Fibroblast of lung (primary cell): ENCODE measurements at places on chromosomes 4 and X. TPM values are rescaled to one million over a fixed set of nuclear protein-coding genes. Genes with fewer than 3 reads are reported as not detected.

DNA sequence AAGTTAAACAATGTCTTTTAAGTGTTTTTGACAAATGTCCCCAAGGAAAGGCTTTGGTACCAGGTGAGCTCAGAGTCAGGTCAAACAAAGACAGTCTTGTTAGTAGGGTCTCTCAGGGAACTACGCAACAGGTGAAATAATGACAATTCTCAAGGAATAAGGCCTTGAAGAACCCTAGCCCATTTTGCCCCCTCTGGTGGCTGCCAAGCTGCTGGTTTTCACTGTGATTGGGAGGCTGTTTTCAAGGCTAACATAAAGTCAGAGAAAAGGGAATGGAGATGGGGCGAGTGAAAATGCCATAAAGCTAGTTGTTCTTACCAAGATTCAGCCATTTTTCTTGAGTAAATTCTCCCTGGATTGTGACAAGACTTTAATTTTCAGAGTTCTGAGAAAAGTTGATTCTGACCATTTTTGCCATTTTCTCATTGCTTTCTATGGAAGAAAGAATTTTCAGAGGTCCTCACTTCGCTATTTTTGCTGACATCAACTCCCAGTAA is 58.7 kb downstream of the RWDD4 start:
- DNase-seq, result peak; percentile 39

Gene ANAPC4
- 23.4 and 27.1 TPM in 2 replicates for total RNA-seq

DNA sequence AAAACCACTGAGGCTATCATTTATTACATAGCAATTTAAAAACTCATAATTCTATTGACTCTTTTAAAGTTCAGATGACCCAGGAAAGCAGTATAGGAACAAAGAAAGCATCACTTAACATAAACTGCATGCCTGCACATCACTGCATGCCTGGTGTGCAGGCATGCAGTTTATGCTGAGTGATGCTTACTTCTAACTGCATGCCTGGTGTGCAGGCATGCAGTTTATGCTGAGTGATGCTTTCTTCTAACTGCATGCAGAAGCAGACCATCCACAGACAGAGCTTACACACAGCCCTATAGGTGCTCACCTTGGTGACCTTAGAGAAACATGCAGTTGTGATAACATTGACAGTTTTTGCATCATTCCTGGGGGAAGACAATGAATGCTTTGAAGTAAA is 17.0 kb downstream of the SDAD1 start:
- no peak for DNase-seq

Gene KIT
- total RNA-seq, result 0.50 and 0.51 TPM in 2 replicates

- DNase-seq, result no peak
These were observed 44.5 kb upstream of the ATXN3L start for GRCh38 chrX:13364230-13364857.

DNA sequence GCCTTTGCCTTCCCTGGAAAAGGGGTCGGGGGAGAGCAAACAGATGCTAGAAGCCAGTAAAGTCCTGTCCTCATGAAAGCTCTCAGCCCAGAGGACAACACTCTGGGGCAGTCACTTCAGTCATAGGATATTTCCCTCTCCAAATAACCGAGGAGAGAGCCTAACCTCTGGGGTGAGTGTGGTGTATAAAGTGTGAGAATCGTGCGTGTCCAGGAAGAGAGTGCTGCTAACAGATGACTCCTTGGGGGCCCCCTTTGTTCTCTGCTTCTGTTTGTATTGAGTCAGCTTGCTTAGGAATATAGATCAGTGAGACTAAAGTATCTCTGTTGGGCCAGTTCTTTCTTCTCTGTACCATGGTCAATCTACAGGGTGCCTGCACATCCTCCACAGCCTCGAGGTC is 247.2 kb downstream of the PALLD start:
- peak; percentile 44 for DNase-seq

Gene WDR13
- total RNA-seq, result 98.4 and 99.7 TPM in 2 replicates

GRCh38 chr4:24742773-24743172 is 52.6 kb upstream of the SOD3 start:
- no peak for DNase-seq

GRCh38 chrX:25860322-25860721 is 277.8 kb upstream of the MAGEB18 start:
- DNase-seq, result no peak

DNA sequence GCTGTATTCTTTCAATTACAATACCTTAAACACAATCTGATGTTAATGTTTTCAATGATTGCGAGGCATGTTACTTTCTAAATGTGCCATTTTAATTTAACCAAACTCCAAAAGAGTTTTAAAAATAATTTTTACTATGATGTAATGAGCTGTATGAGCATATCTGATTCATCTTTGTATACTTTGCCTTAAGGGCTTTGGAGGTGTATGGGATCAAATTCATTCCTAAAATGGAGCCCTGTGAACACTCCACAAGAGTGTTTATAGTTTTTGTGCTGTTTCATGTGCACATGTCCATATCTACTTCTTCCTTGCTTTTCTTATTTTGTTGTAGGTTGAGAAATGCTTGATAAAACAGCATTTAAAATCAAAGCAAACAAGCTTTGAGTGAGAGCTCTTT is 82.4 kb downstream of the ATP10D start:
- DNase-seq, result no peak

Gene RHOXF1
- total RNA-seq, result not detected in 2 replicates

GRCh38 chr4:13092702-13093101 is 391.4 kb downstream of the RAB28 start:
- peak; percentile 62 for DNase-seq

Gene ACOX3
- 21.6 and 23.8 TPM in 2 replicates for total RNA-seq

GRCh38 chr4:110181890-110182289 is 16.5 kb downstream of the ELOVL6 start:
- DNase-seq, result no peak

DNA sequence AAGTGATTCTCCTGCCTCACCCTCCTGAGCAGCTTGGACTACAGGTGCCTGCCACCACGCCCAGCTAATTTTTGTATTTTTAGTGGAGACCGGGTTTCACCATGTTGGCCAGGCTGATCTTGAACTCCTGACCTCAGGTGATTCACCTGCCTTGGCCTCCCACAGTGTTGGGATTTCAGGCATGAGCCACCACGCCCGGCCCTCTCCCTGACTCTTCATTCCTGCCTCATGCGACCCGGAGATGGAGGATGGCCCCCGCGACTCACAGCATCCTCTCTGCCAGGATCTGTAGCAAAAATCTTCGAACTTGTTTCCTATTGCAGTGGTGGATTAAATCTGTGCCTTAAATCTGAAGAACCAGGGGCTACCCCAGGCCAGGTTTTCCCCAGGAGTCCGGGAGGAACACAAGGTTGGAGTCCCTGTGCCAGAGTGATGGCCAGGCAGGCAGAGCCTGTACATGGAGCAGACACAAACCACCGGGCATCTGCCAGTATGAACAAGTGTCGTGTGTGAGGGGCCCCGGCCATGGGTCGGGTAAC is 11.5 kb downstream of the CPLX1 start:
- DNase-seq, result no peak

DNA sequence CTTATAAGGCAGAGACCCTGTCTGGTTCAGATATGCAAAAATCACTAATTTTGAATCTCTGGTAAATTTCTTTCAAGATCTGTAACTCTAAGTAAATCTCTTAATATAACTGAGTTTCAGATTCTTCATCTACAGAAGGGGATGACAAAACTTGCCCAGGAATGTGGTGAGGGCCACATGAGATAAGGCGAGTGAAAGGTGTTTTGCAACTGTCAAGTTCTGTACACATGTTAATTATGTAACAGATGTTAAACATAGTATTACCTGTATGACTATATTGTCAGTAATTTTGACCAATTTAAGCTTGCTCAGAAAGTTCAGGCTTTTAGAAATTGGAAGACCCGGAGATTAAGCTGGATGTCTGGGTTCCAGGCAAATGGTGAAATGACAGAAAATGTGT is 549 bp upstream of the GLRB start:
- no peak for DNase-seq

DNA sequence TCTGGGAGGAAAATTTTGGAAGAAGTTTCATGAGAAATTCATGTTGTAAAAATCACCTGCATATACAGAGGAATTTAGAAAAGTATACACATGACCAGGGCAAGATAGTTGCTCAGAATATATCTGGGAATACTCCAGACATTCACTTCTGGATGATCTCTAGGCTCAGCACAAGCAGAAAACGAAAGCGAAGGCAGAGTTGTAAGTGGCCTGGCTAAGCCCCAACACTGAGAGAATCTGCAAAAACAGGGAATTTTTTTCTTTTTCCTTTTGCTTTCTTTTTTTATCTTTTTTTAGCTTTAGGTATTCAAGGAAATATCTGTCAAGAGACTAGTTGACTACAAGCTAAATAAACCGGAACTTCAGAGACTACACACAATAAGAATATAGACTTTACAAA is 207.2 kb downstream of the FGF13 start:
- no peak for DNase-seq

DNA sequence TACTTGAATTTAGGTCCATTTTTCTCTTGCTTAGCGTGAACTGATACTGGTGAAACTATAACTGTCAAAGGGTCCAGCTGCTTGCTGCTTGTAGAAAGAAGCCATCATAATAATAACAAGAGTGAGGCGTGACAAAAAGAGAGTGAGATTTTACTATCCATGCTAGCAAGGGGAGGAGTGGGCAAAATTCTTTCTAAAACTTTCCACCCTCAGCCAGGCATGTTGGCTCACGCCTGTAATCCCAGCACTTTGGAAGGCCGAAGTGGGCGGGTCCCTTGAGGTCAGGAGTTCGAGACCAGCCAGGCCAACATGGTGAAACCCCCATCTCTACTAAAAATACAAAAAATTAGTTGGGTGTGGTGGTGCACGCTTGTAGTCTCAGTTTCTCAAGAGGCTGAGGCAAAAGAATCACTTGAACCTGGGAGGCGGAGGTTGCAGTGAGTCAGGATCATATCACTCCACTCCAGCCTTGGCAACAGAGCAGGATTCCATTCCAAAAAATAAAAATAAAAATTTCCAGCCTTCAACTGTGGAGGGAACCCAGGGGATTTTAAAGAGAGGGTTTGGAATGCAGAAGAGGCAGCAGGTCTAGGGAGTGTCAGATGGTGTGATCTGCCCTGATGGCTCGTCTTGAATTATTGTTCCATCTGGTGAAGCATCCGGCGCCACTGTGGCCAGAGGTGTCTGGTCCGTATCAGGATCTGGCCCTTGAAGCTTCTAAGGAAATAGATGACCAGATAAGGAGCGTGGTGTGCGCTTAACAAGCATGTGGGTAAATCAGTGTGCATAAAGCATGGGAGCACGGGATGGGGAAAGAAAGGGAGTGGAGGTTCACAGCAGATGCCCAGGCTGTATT is 51.8 kb downstream of the LRP2BP start:
- DNase-seq, result no peak

DNA sequence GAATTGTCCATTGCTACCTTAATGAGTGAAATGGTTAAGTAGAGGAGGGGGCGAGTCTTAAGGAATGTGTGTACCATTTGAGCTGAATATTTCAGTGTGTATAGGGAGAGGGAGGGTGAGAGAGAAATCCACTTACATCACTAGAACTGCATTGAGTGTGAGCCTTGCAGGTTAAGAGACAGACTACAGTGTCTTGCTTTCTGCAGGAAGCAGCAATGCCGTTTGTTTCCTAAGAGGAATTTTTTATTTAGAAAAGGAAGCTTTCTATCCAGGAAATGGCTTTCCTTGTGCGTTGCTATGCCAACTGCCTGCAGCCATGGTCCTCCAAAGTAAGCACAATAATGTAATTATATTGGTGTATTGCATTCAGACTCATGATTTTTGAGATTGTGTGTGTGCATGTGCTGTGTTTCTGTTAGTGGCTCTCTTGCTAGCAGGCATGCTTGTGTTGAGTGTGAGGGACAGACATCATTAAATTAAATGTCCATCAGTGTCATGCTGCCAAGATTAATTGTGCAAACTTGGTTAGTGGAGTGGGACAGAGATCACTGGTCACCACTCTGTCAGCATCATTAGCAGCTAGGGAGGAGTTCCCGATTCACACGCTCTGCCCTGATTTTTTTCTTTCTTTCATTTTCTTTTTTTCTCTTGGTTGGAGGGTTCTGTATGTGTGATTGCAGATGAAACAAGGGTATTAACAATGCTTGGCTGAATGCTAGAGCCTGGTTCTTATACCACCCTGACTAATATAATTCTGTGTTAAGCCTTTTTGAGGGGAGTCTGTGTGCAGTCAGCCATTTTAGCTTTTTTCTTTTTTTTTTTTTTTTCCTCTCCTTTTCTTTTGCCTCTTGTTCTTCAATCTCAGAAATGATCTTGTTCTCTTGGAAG is 164.3 kb downstream of the RAPGEF2 start:
- DNase-seq, result peak; percentile 49

DNA sequence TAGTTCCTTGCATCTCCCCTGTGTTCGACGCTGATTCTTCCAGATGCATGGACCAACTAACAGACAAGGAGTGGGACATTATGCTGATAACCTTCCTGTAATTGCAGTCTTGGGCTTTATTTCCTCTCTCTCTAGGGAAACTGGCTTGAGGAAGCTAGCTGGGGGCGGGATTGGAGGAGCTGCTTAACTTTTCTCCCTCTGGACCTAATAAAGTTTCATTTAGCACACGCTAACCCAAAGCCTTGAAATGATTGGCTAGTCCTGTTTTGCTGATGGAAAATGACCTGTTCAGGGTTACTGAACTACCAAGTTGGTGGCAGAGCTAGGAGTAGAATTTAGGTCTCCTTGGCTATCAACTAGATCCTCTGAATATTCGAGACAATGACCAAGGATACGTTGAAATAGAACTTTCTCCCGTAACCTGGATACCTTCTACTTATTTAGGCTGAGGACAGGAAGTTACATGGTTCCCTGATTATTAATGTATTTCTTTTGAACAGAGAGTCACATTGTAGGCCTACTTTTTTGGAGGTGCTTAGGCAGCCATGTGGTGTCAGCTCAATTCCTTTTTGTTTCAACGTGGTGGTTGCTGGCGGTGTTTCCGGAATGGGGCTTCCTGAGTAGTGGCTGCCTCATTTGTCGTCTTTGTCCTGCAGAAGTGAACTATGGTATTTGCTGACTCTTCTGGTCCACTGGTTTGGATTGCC is 2.0 kb downstream of the PGK1 start:
- peak; percentile 5 for DNase-seq

DNA sequence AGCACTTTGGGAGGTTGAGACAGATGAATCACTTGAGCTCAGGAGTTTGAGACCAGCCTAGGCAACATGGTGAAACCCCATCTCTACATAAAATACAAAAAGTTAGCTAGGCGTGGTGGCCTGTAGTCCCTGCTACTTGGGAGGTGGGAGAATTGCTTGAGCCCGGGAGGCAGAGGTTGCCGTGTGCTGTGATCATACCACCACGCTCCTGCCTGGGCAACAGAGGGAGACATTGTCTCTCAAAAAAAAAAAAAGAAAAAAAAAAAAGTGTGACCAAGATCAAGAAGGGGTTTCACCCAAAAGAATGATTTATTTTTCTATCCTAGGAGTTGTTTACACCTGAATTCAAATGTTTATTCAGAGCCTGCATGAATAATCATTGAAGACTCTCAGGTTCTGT is 572.4 kb upstream of the GALNT7 start:
- DNase-seq, result no peak
